ENCODE measurements at places on chromosomes 7 and 10.

GRCh38 chr7:132394283-132395198, 181.7 kb downstream of the PLXNA4 start:
- peak; percentile 59 for DNase-seq

- DNase-seq: no peak
Observed at GRCh38 chr7:156397249-156397648, 243.3 kb upstream of the RNF32 start.

DNA sequence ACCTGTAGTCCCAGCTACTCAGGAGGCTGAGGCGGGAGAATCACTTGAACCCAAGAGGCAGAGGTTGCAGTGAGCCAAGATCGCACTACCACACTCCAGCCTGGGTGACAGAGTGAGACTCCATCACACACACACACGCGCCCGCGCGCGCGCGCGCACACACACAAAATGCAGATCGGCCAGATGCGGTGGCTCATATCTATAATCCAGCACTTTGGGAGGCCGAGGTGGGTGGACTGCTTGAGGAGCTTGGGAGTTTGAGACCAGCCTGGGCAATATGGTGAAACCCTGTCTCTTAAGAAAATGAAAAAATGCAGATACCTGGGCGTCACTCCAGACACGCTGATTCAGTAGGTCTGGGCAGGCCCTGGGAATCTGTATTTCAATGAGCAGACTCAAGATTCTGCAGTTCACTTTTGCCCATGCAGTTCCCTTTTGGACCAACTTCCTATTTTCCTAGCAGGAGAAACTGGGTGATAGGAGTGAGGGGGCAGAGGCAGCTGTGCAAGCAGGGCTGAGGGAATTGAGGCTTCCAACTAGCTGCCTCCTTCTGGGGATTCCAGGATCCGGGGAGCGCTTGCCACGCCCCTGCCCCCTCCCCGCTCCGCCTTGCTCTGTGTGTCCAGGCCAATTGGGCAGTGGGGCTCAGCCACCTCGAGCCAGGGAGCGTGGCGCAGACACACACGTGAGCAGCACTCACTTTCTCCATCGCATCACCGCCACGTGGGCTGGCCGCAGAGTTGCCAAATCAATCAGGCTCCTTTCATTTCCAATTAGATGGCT, 173.6 kb downstream of the SH3PXD2A start:
- DNase-seq: no peak

- no peak for DNase-seq
Observed at GRCh38 chr7:2048531-2048930, 184.2 kb downstream of the MAD1L1 start.

GRCh38 chr7:94178230-94178629, 174.1 kb upstream of the BET1 start:
- no peak for DNase-seq
